ENCODE measurements at places on chromosomes 12 and 14.

GRCh38 chr12:85568395-85569103 is 267.7 kb downstream of the RASSF9 start:
- no peak for DNase-seq

- no peak for DNase-seq
Observed at GRCh38 chr12:93333828-93334227, 43.9 kb upstream of the NUDT4 start.

DNA sequence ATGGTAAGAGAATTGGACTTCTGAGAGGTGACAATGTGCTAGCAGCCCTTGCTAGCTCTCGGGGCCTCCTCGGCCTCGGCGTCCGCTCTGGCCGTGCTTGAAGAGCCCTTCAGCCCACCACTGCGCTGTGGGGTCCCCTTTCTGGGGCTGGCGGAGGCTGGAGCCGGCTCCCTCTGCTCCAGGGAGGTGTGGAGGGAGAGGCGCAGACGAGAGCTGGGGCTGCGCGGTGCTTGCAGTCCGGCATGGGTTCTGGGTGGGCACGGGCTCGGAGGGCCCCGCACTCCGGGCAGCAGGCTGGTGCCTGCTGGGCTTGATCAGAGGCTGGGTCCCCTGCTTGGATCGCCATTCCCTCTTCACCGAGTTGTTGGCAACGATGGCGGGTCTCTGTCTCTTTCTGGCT is 226.4 kb upstream of the AMIGO2 start:
- no peak for DNase-seq

DNA sequence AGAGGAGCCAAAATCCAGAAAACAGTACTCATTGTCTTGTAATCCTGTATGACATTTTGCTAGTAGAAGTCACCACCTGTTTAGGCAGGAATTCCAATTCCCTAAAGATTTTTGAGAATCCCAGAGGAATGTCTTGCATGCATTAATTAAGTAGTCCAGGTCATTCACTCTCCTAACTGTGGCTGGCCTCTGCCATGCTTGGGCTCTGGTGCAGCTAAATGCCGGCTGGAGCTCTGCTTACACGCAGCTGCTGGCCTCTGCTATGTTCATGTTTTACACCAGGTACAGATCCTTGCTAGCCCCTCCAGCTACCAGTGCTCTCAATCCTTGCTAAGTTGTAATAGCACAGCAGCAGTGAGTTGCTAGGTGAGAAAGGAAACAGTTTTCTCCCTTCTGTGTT is 16.3 kb upstream of the HIF1A start:
- no peak for DNase-seq
